ENCODE measurements at places on chromosomes 12 and 14.

- DNase-seq: no peak
Observed at GRCh38 chr12:58241099-58241498, 299.7 kb downstream of the ATP23 start.

DNA sequence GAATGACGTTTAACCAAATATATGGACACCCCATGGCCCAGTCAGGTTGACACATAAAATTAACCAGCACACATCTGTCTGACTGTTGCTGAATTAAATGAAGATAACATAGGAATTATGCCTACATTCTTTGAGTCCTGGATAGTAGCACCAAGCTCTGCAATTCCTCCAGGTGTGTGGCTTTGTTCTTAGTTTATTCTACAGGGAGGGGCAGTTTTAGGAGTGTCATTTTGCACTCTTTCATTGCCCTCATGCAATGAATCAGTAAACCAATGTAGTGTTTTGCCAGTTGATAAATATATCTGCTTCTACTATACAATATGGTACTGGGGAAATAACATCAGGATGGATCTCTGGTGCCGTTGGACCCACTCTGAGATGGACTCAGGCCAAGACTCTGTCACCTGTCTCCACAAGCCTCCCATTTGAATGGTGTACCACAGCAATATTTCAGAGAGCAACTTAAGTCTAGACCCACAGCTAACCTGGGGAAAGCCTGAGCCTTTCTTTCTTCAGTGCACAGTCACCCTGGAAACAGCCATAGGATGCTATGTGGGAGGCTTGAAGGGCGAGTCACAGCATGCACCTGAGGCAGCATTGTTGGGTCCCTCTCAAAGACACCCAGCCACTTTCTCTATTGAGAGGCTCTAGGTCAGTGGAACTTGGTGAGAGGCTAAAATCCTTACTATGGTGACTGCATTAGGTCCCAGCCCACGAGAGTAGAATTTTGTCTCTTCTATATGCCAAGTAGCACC, 73.2 kb downstream of the ANO4 start:
- no peak for DNase-seq

- no peak for DNase-seq
Observed at GRCh38 chr12:4215229-4216186, 58.1 kb upstream of the CCND2 start.

DNA sequence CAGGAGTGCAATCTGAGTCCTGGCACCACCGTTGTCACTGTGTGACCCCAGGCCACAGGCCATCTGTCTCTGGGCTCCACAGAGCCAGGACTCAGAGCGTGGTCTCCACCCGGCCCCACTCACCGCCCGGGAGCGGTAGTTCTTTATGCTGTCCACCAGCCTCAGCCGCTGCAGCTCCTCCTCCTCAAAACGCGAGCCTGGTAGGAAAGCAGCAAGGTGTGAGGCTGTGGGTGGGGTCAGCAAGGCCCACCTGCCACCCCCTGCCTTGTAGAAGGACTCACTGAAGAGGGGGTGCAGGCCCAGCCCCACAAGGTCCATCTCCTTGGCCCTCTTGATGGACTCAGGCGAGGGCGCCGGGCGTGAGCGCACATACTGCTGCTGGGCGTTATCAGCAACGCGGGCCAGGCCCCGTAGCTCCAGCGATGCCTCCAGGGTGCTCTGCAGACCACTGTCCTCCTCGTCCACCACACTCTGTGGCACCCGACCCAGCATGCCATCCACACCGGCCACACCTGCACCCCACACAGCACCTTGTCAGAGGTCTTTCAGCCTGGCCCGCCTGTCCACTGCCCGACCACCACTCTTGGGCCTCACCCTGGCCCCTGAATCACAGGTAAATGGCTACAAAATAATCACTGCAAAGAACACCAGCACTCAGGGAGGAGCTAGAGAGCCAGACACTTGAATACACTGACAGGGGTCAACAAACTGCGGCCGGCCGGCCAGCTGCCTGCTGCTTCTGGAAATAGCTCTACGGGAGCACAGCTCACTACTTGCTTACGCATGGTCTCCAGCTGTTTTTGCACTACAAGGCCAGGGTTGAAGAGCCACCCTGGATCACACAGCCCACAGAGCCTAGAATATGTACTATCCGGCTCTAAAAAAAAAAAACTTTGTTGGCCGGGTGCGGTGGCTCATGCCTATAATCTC, 16.3 kb downstream of the CFAP73 start:
- DNase-seq: no peak

- no peak for DNase-seq
Observed at GRCh38 chr12:88816201-88816600, 235.9 kb upstream of the KITLG start.

GRCh38 chr12:79841248-79841877, 93.5 kb downstream of the PPP1R12A start:
- DNase-seq: no peak

- no peak for DNase-seq
Observed at GRCh38 chr12:2551412-2551900, 243.3 kb upstream of the FKBP4 start.

GRCh38 chr12:123054371-123054770, 73.9 kb downstream of the ARL6IP4 start:
- no peak for DNase-seq

DNA sequence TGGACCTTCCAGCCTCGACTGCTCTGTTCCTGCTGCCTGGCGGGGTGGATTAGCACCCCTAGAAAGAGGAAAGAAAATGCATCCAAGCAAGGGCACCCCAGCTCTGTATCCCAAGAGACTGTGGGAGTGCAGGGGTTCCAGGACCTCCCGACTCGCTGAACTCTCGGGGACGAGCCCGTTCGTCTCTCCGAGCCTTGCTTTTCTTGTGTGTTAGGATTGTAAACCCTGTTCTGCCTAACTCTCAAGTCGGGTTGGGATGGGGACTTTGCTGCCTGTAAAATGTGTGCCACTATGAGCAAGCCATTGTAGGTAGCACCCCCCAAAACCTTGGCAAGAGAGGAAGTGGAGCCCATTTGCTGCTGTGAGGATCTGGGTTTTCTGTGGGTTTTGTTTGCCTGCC, 73.2 kb upstream of the VRK1 start:
- DNase-seq: no peak

DNA sequence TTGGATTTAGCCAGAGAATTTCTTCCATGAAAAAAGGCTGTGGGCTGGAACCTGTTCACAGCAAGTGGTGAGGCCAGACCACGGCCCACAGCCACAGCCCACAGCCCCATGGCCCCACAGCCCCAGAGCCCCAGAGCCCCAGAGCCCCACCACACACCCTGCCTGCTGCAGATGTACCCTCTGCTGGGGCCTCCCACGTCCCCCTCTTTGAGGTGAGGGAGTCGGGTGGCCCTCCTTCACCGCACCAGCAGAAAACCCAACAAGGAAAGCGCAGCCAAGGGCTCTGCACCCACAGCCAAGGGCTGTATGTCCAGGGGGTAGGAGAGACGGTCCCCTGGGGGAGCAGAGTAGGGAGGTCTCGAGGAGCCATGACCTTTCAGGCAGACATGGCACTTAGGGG, 327.5 kb upstream of the DIO3 start:
- no peak for DNase-seq

DNA sequence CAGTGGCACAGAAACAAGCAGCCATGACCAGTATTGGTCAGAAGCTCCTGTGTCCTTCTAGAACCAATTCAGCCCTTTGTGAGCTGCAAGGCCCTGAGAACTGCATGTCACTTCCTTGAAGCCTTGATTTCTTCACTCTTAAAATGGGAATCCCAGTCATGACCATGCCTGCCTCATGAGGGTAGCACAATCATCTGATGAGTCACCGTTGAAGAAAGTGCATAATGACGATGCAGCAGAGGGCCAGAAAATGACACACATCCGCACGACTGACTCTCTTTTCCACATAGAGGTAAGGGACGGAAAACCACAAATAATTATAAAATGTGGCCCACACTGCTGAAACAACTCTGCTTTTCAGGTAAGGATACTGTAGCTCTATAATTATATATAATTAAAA, 777.4 kb downstream of the BCL11B start:
- no peak for DNase-seq

DNA sequence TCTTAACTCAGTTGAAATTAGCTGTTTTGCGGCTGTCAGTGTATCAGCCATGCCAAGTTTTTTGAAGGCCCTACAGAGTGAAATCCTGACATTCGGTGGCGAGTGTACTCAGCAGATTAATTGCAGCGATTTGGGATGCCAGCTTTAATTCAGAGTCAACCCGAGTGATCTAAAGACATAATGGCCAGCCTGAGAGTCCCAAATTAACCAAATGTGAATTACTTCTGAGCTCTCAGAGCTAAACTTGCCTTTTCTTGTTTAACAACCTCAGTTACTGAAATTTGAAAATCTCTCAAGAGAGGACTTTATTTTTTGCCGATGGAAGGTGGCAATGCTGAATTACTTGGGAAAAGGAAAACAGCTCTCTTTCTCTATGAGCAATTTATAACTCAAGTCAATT, 148.5 kb downstream of the GLT1D1 start:
- no peak for DNase-seq

DNA sequence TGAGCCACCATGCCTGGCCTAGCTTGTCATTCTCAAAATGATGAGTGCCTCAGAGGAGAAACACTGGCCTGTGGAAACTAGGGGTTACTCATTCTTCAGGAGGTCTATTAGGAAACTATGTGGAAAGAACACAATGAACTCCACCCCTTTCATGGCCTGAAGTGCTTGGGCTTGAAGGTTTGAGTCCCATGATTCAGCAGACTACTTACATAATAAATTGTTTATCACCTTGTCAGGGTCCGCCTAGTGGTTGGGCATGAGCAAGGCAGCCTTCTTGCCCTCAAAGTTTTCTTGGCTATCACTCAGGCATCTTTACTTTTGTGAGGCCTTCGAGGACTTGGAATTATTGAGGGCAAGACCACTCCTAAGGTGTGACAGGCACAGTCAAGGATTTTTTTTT, 251.2 kb downstream of the ACSS3 start:
- no peak for DNase-seq

- no peak for DNase-seq
Observed at GRCh38 chr14:72598306-72598705, 295.6 kb downstream of the DPF3 start.

DNA sequence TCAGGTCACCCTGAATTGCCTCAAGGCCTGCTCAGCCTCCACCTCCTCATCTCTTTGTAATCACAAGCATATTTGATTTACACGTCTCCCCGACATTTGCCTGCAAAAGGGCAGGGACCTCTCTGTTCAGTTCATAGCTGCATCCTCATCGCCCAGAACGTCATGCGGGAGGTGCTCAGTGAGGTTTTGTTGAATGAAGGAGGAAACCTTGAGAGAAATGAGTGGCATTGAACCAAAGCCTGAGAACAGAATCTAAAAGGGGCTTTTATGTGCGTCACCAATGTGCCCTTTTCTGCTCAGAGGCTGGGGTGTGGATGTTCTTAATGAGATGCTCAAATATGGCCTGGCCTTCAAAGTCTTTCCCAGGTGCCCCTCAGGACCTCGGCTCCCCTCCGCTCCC, 50.0 kb upstream of the LHX5 start:
- no peak for DNase-seq

DNA sequence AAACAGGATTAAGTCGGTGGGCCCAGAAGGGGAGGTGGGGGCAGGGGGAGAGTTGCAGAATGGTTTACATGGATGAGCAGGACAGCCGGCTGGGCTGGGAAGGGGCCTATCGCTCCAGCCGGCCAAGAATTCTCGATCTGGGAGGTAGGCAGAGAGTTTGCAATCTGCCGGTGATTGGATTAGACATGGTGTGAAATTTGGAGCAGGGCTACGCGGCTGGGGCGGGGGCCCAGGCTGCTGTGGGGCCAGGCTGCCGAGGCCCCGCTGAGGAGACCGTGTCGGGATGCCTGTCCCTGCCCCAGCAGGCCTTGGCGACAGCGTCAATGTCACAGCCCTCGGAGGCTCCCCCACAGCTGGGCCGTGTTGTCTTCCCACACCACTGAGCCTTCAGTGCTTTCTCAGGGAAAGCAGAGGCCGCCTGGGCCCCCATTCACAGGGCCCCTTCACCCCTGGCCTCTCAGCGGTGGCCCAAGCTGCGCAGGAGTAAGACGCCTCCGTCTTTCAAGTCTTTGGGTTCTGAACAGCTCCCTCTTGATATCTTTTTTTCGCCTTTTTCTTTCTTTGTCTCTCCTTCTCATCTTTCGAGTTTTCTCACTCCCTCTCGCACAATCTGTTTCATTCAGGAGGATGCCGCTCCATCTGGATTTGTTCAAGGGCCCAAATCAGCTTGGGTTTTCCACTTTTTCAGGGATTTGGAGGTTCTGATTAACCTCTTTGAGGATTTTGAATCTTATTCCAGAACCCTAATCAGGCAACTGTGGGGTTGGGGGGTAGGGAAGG, 117.5 kb upstream of the PARP11 start:
- DNase-seq: no peak

- no peak for DNase-seq
Observed at GRCh38 chr12:106625976-106626375, 43.2 kb downstream of the RFX4 start.

GRCh38 chr12:102543494-102544485, 63.4 kb upstream of the IGF1 start:
- no peak for DNase-seq

- DNase-seq: no peak
Observed at GRCh38 chr12:127613056-127613455, 653.9 kb upstream of the TMEM132C start.

- no peak for DNase-seq
Observed at GRCh38 chr12:104855599-104855998, 102.5 kb downstream of the SLC41A2 start.

GRCh38 chr12:122235741-122236140, 9.9 kb upstream of the DIABLO start:
- no peak for DNase-seq

DNA sequence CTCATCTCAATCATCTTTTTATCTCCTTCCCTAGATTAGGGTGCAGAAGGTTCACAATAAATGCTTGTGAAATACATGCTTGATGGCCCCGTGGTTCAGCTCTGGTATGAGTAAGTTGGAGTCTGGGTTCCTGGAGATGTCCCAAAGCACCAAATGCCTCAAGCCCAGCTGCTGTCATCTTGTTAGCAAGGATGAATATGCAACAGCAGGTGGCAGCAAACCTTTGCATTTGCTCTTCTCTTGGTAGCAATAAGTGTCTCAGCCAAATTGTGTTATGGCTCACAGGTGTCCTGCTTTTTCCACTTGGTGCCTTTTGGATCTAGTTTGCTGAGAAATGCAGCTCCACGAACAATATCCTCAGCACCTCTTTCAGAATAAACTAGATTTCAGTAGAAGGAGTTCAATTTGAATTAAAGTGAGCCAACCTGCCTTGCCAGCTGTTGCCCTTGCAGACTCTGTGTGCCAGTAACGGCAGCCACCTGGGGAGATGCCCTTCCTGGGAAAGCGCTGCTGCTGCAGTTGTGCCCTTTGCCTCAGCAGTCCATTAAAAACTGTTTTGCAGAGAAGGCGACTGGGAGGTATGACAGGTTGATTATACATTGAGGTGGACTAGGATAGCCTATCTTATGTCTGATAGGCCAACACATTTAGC, 417.3 kb downstream of the SNAPC1 start:
- DNase-seq: no peak

GRCh38 chr14:69101331-69101826, 51.5 kb downstream of the DCAF5 start:
- DNase-seq: no peak

- no peak for DNase-seq
Observed at GRCh38 chr12:120508537-120508936, 12.6 kb downstream of the DYNLL1 start.

GRCh38 chr14:101301011-101301410, 260.3 kb upstream of the DIO3 start:
- DNase-seq: no peak

GRCh38 chr12:132354211-132354981, 25.0 kb upstream of the GALNT9 start:
- no peak for DNase-seq
